ENCODE measurements at places on chromosomes 13 and 19. TPM values are rescaled to one million over a fixed set of nuclear protein-coding genes. Genes with fewer than 3 reads are reported as not detected.

DNA sequence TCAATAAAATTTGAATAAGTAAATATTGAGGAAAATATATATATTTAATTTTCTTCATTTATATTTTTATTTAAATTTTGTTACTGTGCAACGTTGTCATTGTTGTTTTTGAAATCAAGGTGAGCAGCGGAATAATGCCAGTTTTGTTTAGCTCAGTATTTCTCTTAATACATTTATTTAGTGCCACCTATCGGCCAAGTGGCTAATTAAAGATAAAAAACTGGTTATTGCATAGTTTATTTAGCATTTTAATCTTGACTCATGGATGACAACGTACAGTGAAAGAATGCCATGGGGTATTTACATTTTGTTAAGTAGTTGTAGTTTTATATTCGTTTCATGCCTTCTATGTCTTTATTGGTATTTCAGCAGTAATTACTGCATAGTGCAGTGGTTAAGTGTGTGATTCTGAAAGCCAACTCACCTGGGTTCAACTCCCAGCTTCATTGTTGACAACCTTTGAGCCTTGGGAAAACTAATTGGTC is 265.9 kb downstream of the MYO16 start:
- no peak overlapping the region for H3K27ac ChIP-seq
- peaks cover 8% of the 10 kb centered on the region for H3K27me3 ChIP-seq
- DNase-seq = no peak
- no peaks in the 10 kb centered on the region for H3K36me3 ChIP-seq
- H3K4me1 ChIP-seq = peaks cover 8% of the 10 kb centered on the region

DNA sequence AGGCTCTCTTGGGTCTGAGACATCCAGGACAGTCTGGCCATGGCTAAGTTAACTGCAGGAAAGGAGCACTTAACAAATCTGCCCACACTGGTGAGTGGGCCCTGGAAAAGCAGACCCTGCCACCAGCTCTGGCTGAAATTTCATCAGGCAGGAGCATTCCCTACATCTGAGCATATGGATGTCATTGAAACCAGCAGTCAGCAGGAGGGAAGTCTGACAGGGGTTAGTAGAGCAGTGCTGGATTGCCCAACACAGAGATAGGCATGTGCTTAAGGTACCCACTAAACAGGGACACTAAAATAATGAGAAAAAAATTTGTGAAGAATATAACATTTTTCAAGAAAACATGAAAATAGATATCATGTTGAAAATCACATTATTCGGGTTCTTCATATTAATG is 13.6 kb upstream of the ACOD1 start:
- DNase-seq = no peak
- H3K27me3 ChIP-seq = peaks cover 6% of the 10 kb centered on the region
- no peak overlapping the region for H3K27ac ChIP-seq
- no peak overlapping the region for H3K4me3 ChIP-seq
- no peaks in the 10 kb centered on the region for H3K4me1 ChIP-seq

GRCh38 chr13:112842343-112842856 is 126.6 kb upstream of the MCF2L start:
- no peak overlapping the region for H3K27ac ChIP-seq
- peaks cover 5% of the 10 kb centered on the region for H3K36me3 ChIP-seq
- no peak overlapping the region for H3K4me3 ChIP-seq
- no peak for DNase-seq
- H3K4me1 ChIP-seq = no peaks in the 10 kb centered on the region

- H3K4me1 ChIP-seq = peaks cover 6% of the 10 kb centered on the region
- H3K27ac ChIP-seq = peak overlapping the region; percentile 9
- H3K27me3 ChIP-seq = no peaks in the 10 kb centered on the region
- no peak overlapping the region for H3K4me3 ChIP-seq
- H3K36me3 ChIP-seq = peaks cover 25% of the 10 kb centered on the region
Observed at GRCh38 chr13:36965767-36966166, 33.4 kb downstream of the ALG5 start.

- no peaks in the 10 kb centered on the region for H3K27me3 ChIP-seq
Observed at GRCh38 chr13:33745370-33746324, 72.3 kb upstream of the RFC3 start.

GRCh38 chr13:54379461-54379860 is 1350.8 kb downstream of the OLFM4 start:
- no peak for DNase-seq
- no peak overlapping the region for H3K27ac ChIP-seq
- no peaks in the 10 kb centered on the region for H3K36me3 ChIP-seq
- H3K4me1 ChIP-seq = no peaks in the 10 kb centered on the region
- H3K4me3 ChIP-seq = no peak overlapping the region

DNA sequence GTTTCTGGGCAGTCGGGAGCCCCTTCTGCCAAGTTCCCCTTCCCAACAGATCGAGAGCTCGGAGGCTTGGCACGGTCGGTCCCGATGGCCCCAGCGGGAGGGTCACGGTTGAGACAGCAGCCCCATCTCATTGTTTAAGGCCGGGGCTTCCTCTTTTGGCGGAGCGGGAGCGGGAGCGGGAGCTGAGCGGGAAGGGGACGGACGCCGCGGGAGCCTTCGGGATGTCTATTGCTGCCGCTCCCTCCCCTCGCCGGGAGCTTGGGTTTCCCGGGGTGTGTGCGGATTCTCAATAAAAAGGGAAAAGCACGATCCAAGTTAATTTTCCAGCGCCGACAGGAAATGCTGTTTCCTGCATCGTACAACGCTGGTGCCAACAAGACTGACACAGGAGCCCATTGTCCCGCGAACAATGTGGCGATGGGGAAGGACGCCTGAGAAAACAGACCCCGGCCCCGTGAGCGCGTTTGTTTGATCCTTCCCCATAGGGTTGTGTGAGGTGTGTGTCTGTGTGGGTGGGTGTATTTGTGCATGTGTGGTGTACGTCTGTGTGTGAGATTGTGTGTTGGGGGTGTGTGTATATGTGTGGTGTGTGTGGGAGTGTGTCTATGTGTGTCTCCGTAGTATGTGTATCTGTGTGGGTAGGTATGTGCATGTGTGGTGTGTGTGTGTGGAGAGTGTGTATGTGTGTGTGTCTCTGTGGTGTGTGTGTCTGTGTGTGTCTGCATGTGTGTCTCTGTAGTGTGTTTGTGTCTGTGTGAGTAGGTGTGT is 36.3 kb upstream of the FLT1 start:
- H3K27ac ChIP-seq = no peak overlapping the region
- H3K27me3 ChIP-seq = peaks cover 44% of the 10 kb centered on the region
- peaks cover 9% of the 10 kb centered on the region for H3K4me1 ChIP-seq
- no peaks in the 10 kb centered on the region for H3K36me3 ChIP-seq
- no peak for DNase-seq

- H3K4me3 ChIP-seq = no peak overlapping the region
- no peak overlapping the region for H3K27ac ChIP-seq
- DNase-seq = no peak
- no peaks in the 10 kb centered on the region for H3K36me3 ChIP-seq
- peaks cover 6% of the 10 kb centered on the region for H3K27me3 ChIP-seq
Observed at GRCh38 chr13:73429701-73430100, 370.9 kb downstream of the KLF5 start.

GRCh38 chr19:1183543-1184172 is 9.6 kb upstream of the SBNO2 start:
- no peak for DNase-seq
- no peak overlapping the region for H3K27ac ChIP-seq
- H3K4me1 ChIP-seq = peaks cover 16% of the 10 kb centered on the region
- H3K4me3 ChIP-seq = no peak overlapping the region

- no peaks in the 10 kb centered on the region for H3K36me3 ChIP-seq
- no peaks in the 10 kb centered on the region for H3K4me1 ChIP-seq
- H3K4me3 ChIP-seq = no peak overlapping the region
- no peak overlapping the region for H3K27ac ChIP-seq
Observed at GRCh38 chr13:74871369-74872070, 610.4 kb downstream of the TBC1D4 start.

DNA sequence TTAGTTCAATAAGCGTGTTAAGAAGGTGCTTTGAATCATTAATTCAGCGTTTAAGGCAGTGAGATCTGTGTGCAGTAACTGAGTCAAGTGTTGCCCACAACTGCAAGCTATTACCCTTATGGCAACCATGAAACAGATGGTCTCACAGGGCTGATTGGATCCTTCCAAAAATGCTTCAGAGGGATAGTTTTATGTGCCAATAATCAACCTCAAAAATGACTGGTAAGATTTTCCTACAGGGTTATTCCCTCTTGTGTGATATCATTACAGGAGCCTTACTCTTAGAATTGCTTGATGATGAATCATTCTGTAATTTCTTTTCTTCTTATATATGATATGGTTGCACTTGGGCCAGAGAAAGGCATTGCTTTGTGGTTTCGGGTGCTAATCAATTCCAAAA is 1299.2 kb upstream of the ATXN8OS start:
- no peak for DNase-seq
- no peaks in the 10 kb centered on the region for H3K4me1 ChIP-seq
- H3K27me3 ChIP-seq = no peaks in the 10 kb centered on the region
- no peak overlapping the region for H3K4me3 ChIP-seq

GRCh38 chr13:60288569-60288968 is 108.5 kb upstream of the TDRD3 start:
- DNase-seq = no peak
- peaks cover 2% of the 10 kb centered on the region for H3K27me3 ChIP-seq
- no peak overlapping the region for H3K27ac ChIP-seq
- H3K4me1 ChIP-seq = no peaks in the 10 kb centered on the region
- H3K36me3 ChIP-seq = no peaks in the 10 kb centered on the region

DNA sequence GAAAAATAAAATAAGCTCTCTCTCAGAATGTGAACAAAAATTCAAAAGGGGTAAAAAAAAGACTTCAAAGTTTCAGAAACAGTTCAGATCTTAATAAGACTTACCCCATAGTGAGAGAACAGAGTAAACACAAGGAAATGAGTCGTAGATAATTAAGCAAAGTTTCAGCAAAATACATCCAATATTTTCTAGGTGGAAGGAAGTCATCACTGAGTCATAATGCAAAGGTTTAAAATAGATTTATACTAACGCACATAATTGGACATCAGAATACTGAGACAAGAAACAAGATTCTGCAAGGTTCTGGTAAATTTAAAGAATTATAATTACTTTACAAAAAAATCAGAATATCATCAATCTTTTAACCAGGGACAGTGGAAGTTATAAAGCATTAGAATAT is 1370.7 kb upstream of the ATXN8OS start:
- no peak overlapping the region for H3K27ac ChIP-seq
- H3K27me3 ChIP-seq = no peaks in the 10 kb centered on the region
- H3K4me1 ChIP-seq = no peaks in the 10 kb centered on the region
- no peak for DNase-seq

- peak; percentile 77 for DNase-seq
- H3K4me1 ChIP-seq = peaks cover 58% of the 10 kb centered on the region
- H3K36me3 ChIP-seq = peaks cover 6% of the 10 kb centered on the region
- peak overlapping the region; percentile 85 for H3K4me3 ChIP-seq
Observed at GRCh38 chr13:30159446-30159839, 147.9 kb downstream of the KATNAL1 start.

- H3K27me3 ChIP-seq = peaks cover 24% of the 10 kb centered on the region
- H3K4me1 ChIP-seq = no peaks in the 10 kb centered on the region
- DNase-seq = no peak
- H3K4me3 ChIP-seq = no peak overlapping the region
Observed at GRCh38 chr13:108957369-108958012, 328.1 kb downstream of the MYO16 start.

GRCh38 chr19:19319732-19320360 is 463 bp downstream of the SUGP1 start:
- H3K36me3 ChIP-seq = peaks cover 17% of the 10 kb centered on the region
- H3K4me3 ChIP-seq = peak overlapping the region; percentile 94
- peak overlapping the region; percentile 99 for H3K27ac ChIP-seq
- H3K27me3 ChIP-seq = no peaks in the 10 kb centered on the region
- peaks cover 49% of the 10 kb centered on the region for H3K4me1 ChIP-seq

DNA sequence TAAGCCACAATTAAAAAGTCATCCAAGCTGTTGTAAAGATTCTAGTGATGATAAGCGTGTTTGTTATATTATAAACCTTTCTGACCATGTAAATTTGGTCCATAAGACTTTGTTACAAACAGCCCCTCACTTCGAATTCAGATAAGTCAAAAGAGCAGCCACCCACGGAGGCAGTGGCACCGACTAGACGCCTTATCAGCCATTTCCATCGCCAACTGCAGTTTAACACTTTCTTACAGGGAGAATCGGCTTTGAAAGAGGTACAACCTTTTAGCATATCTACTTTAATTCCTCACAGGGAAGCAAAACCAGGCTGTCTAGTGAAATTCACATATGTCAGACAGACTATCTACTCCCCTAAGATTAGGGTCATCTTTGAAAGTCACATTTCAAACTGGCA is 47.5 kb downstream of the SOX21 start:
- peaks cover 36% of the 10 kb centered on the region for H3K27me3 ChIP-seq
- H3K27ac ChIP-seq = no peak overlapping the region
- no peak for DNase-seq
- H3K4me1 ChIP-seq = peaks cover 59% of the 10 kb centered on the region
- no peak overlapping the region for H3K4me3 ChIP-seq
- peaks cover 9% of the 10 kb centered on the region for H3K36me3 ChIP-seq

GRCh38 chr19:15284091-15284490 is 48.2 kb downstream of the BRD4 start:
- peak overlapping the region; percentile 71 for H3K4me3 ChIP-seq
- DNase-seq = no peak
- H3K36me3 ChIP-seq = no peaks in the 10 kb centered on the region

GRCh38 chr19:46980761-46981160 is 38.9 kb upstream of the NPAS1 start:
- H3K4me3 ChIP-seq = no peak overlapping the region
- no peaks in the 10 kb centered on the region for H3K27me3 ChIP-seq
- peaks cover 18% of the 10 kb centered on the region for H3K4me1 ChIP-seq
- no peaks in the 10 kb centered on the region for H3K36me3 ChIP-seq

- no peaks in the 10 kb centered on the region for H3K4me1 ChIP-seq
- no peak overlapping the region for H3K4me3 ChIP-seq
- H3K27me3 ChIP-seq = no peaks in the 10 kb centered on the region
- no peak overlapping the region for H3K27ac ChIP-seq
Observed at GRCh38 chr13:45751885-45752284, 49.8 kb downstream of the CBY2 start.

- H3K36me3 ChIP-seq = no peaks in the 10 kb centered on the region
- no peaks in the 10 kb centered on the region for H3K27me3 ChIP-seq
- no peak overlapping the region for H3K4me3 ChIP-seq
- peaks cover 8% of the 10 kb centered on the region for H3K4me1 ChIP-seq
- no peak for DNase-seq
Observed at GRCh38 chr19:16175954-16176353, 2.6 kb upstream of the CIB3 start.

DNA sequence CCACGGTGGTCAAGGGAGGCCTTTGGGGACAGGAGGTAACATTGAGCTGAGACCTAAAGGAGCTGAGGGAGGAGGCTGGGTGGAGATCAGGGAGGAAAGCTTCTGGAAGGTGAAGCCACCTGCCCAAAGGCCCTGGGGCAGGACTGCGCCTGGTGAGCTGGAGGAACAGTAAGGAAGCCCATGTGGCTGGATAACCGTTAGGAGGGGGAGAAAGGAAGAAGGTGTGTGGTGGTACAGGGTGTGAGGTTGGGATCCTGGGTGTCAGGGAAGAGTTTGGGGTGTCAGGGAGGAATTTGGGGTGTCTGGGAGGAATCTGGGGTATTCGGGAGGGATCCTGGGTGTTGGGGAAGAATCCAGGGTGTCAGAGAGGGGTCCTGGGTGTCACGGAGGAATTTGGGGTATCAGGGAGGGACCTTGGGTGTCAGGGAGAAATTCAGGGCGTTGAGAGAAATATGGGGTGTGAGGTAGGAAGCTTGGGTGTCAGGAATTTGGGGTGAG is 695 bp downstream of the TICAM1 start:
- no peaks in the 10 kb centered on the region for H3K27me3 ChIP-seq
- H3K27ac ChIP-seq = peak overlapping the region; percentile 98
- peaks cover 33% of the 10 kb centered on the region for H3K4me1 ChIP-seq
- H3K36me3 ChIP-seq = peaks cover 5% of the 10 kb centered on the region

The CACNG7 gene
- total RNA-seq = not detected

The ANGPTL8 gene
- not detected for total RNA-seq

The WDR87 gene
- total RNA-seq = not detected

The PSG6 gene
- total RNA-seq = not detected

The CEACAM8 gene
- total RNA-seq = not detected

The ZNF221 gene
- 3.5 TPM for total RNA-seq

The EBI3 gene
- 29.9 TPM for total RNA-seq

The MISP3 gene
- 4.6 TPM for total RNA-seq

The COMP gene
- not detected for total RNA-seq
